ENCODE measurements at places on chromosomes 16 and 17.
A peak's percentile ranks its signal among the peaks of the same experiment; 100 is the strongest.

DNA sequence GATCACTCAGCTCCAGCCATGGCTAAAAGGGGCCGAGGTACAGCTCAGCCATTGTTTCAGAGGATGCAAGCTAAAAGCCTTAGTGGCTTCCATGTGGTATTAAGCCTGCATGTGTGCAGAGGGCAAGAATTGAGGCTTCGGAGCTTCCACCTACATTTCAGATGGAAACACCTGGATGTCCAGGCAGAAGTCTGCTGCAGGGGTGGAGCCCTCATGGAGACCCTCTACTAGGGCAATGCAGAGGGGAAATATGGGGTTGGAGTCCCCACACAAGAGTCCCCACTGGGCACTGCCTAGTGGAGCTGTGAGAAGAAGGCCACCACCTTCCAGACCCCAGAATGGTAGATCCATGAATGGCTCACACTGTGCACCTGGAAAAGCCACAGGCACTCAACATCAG, 14.7 kb upstream of the PSMD11 start:
- no peak for DNase-seq

GRCh38 chr16:30949650-30950515, 1.0 kb downstream of the ORAI3 start:
- DNase-seq, result no peak

- DNase-seq, result no peak
Observed at GRCh38 chr17:53249036-53249435, 573.7 kb upstream of the KIF2B start.

GRCh38 chr17:49468811-49469385, 26.2 kb upstream of the NGFR start:
- no peak for DNase-seq

DNA sequence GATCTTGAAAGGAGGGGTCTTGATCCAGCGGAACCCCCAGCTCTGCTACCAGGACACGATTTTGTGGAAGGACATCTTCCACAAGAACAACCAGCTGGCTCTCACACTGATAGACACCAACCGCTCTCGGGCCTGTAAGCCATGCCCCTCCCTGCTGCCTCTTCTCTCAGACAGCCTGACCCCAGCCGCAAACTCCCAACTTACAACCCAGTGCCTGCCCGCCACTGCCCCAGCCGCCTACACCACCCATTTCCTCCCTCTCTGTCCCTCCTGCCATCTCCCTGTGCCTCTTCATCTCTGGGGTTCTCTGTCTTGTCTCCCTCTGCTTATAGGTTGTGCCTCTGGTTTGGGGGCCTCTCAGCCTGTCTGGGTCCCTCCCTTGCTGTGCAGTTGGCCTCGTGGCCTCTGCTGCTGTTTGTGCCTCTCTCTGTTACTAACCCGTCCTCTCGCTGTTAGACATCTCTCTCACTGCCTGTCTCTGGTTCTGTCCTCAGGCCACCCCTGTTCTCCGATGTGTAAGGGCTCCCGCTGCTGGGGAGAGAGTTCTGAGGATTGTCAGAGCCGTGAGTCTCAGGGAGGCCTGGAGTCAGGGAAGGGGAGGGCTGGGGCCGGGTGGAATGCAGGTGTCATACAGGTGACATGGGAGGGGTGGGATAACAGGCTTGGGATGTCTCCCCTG, 9.6 kb downstream of the ERBB2 start:
- DNase-seq, result no peak

DNA sequence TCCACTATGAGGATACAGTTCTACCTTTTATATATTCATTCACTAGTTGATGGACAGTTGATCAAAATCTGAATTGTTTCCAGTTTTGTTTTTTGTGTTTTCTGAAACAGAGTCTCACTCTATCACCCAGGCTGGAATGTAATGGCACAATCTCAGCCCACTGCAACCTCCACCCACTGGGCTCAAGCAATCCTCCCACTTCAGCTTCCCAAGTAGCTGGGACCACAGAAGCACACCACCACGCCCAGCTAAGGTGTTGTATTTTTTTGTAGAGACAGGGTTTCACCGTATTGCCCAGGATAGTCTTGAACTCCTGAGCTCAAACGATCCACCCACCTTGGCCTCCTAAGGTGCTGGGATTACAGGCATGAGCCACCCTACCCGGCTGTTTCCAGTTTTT, 21.0 kb downstream of the LSM12 start:
- no peak for DNase-seq

GRCh38 chr17:54967621-54968261, 713 bp downstream of the COX11 start:
- peak; percentile 30 for DNase-seq

- DNase-seq, result no peak
Observed at GRCh38 chr17:3574231-3574630, 16.6 kb upstream of the TRPV3 start.
